ENCODE measurements at places on chromosomes 7 and 10.

DNA sequence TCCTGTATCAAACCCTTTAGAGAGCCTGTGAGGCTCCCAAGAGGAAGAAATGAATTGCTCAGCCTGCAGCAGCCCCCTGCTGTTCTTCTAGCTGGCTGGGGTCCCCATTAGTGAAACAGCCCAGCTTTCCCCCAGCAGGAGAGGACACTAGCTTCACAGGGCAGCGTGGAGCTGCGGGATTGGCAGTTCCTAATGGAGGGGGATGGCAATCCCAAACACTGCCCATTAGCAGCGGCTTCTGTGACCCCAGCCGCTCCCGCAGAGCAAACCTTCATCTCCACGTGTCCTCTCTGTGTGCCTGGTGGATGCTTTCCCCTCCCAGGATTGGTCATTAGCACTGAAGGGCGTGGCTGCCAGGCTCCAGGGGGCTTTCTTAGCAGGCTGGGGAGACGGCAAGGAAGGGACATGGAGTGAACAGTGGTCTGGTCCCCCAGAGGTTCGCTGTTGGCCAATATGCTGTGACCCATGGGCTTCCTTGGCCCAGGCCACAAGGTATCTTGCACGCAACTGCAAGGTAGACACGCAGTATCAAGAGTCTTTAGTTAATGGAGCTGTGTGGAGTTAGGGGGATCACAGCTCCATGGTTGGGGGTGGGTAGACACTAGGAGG is 322.5 kb upstream of the ZMIZ1 start:
- DNase-seq, result no peak

DNA sequence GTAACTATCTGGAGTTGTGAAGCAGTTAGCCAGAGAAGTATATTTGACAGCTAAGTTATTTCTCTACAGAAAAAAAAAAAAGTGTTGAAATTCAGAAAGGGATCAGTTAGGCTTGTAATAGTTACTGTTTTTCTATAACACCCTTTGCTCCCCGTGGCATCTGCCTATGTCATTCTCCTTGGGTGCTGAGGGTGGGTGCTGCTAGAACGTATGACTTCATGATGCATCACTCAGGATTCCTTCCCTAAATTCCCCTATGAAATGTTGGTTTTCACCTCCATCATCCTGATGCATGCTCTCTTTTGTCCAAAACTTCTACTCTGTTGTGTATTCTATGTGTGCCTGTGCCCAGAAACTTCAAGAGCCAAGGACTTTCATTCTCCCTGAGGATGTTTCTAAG is 536.4 kb downstream of the GRM8 start:
- no peak for DNase-seq

DNA sequence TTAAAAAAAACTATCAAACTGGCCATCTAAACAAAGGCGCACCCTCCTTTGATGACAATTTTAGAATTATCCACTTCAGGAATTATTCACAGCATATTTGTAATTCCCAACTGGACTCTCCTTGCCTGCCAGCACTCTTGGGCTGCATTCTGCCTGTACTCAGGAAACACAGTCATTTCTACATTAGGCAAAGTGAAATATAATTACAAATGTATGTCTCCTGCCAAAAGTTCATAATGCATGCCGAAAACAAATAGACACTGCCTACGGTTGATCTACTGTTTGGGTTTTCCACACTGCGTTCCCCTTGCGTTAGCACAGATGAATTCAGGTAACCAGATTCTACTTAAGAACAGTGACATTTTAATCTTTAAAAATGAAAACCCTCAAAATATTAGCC is 1.9 kb downstream of the HGF start:
- no peak for DNase-seq

- no peak for DNase-seq
Measured at GRCh38 chr7:37220664-37221063, 228.0 kb downstream of the ELMO1 start.

GRCh38 chr7:128189231-128189930 is 51.7 kb upstream of the LEP start:
- DNase-seq, result no peak

GRCh38 chr7:33982425-33982786 is 77.1 kb downstream of the BMPER start:
- no peak for DNase-seq

- DNase-seq, result peak; percentile 53
Measured at GRCh38 chr10:101569622-101570427, 18.2 kb downstream of the POLL start.

DNA sequence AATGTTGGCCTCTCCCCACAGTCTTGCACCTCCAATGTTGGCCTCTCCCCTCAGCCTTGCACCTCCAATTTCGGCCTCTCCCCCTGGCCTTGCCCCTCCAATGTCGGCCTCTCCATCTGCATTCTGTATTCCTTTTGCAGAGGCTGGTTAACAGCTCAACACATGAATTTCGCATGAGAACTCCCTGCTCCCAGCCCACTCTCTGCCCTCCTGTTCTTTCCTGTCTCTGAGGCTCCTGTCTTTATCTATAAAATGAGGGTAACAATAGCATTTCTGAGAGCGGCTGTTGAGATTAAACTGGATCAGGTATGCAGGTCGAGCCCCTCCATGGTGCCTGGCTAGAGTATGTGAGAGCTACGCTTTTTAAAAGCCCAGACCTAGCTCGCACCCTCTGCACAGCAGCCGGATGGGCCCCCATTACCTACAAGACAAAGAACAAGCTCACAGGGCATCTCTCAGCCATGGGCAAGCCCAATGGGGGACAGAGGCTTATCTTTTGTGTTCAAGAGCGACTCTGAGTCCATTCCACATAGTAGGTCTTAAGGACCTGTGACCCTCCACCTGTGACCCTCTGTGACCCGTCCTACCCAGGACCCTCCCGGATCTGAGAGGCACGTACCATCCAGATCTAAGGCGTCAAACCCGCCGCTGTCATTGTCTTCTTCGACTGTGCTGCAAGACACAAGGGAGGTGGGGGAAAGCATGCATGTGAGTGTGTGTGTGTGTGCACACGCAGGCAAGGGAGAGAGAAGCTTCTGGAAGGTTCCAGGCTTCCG is 82.2 kb upstream of the GNA12 start:
- no peak for DNase-seq

DNA sequence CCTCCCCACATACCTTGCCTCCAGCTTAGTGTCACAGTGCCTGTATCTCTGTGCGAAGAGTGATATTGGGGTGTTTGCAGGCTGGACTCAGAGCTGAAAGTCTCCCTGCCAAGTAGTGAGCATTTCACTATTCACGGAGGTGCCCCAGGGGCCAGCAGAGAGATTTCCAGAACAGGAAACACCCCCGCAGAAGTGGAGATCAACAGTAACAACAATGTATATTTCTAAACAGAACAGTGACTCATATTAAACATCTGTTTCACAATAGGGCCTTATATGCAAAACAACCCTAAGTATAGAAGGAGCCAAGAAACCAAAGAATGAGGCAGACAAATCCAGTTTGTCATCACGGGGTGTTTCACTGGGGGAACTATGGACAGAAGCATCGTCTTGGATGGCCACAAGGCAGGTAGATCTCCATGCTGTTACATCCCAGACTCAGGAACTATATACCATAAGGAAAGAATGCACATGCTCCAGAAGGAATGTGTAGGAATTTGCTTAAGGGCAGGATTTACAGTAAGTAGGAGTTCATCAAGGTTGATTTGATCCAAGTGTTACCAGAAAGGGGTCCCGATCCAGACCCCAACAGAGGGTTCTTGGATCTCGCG is 29.3 kb upstream of the CCL24 start:
- DNase-seq, result no peak

Measured in NCI-H1694 (cell line).